ENCODE measurements at places on chromosomes 2 and 18. TPM values are rescaled to one million over a fixed set of nuclear protein-coding genes. Genes with fewer than 3 reads are reported as not detected.

Gene NT5DC4
- total RNA-seq, result not detected

Gene RNF138
- total RNA-seq, result 17.2 TPM

Gene PCARE
- total RNA-seq, result 0.58 TPM

Gene CHAC2
- 3.2 TPM for total RNA-seq

Gene KCNG3
- total RNA-seq, result not detected

Gene STPG4
- not detected for total RNA-seq

Gene VAMP8
- 30.3 TPM for total RNA-seq

Gene RESP18
- total RNA-seq, result not detected

Gene TTC31
- 11.9 TPM for total RNA-seq

Gene VPS54
- 11.7 TPM for total RNA-seq

Gene RGPD3
- total RNA-seq, result 0.12 TPM

Gene CD207
- total RNA-seq, result 0.24 TPM
